ENCODE measurements at places on chromosomes 2 and 18.

- DNase-seq: no peak
Observed at GRCh38 chr2:36663851-36664695, 32.4 kb upstream of the VIT start.

DNA sequence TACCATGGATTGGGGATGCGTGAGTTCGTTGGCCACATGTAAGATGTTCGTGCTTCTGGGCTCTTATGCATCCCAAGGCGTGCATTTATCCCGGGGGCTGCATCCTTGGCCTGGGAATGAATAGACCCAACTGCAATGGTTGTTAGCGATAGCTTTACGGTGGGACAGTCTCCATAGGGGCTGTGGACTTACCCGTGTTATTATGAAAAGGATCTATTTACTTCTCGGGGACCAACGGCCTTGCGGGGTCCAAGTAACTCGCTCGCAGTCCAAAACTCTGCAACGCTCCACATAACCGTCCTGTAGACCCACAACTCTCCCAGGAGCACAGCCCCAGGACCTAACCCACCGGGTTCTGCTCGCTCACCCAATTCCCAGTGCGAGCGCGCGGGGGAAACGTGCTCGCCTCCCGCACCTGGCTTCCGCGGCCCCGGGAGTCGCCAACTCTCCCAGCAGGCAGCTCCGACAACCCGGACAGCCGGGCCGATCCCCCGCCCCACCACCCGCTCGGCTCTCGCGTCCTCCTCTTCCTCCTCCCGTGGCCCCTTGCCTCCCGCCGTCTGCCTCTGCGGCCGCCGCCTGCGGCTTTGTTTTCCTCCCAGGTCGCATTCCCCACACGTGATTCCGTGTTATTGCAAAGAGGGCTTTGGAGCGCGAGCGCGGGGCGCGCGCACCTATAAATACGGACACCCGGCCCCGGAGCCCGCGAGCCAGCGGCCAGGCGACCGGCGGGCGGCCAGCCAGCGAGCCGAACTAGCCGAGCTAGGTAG is at the start of gene CABLES1:
TSS of gene CABLES1 (plus strand) at position 706 of the 770 bp plus-strand sequence. CDS start 278 bp downstream, outside the sequence.
- peak; percentile 66 for DNase-seq

- DNase-seq: no peak
Observed at GRCh38 chr2:29117636-29118303, 2.6 kb downstream of the CLIP4 start.

DNA sequence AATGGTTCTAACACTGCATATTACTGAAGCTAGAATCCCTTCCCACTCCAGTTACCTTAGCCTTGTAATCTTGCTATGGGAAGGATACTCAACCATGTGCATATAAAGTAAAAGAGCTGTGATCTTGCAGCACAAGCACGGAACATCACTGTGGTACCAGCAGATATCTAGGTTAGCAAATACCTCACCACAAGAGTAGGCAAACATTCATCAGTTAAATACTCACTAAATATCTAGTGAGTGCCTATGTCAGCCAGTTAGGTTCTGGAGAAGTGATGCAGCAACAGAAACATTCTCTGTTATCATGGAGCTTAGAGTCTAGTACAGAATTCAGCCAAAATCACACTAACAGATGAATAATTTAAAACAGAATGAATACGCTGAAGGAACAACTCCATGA is 349.6 kb upstream of the UBE2E3 start:
- DNase-seq: no peak

DNA sequence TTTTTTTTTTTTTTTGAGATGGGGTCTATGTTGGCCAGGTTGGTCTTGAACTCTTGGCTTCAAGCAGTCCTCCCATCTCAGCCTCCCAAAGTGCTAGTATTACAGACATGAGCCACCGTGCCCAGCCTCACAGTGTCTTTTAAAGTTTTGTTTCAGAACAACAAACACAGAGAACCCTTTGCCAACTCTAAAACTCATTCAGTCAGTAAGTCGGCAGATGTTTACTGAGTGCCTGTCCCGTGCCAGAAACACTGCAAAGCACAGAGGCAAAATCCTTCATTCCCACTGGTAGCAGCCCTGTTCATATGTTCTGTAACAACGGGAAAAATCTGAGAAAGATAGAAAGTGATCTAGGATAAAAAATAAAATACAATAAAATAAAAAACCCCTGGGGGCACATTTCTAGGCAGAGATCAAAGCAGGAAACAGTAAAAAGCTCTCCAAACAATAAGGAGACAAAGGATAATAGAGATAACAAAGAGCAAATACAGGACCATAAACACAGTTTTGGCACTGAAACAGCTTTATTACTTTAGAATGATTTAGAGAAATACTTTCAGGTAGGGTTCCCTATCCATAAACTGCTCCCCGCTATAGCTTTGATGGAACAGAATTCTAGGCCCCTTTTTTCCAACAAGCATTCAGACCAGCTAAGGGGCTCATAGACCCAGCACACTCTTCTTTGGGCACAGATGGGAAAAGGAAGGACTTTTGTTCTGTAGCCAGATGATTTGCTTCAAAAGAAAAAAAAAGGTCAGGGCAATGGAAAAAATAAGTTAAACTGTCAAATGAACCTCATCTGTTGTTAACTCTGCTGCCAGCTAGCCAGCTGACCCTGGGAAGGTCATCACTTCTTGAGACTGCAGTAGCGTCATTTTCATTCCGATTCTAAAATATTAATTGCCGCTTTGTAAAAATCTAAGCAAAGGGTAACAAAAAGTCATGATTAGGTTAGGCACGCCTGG is 212.3 kb downstream of the CDH20 start:
- DNase-seq: no peak

GRCh38 chr2:120919771-120920453 is 184.2 kb downstream of the GLI2 start:
- no peak for DNase-seq

- DNase-seq: no peak
Observed at GRCh38 chr2:71380665-71381064, 49.1 kb downstream of the ZNF638 start.

GRCh38 chr2:221085341-221085900 is 486.7 kb downstream of the EPHA4 start:
- no peak for DNase-seq

GRCh38 chr2:28658369-28658768 is 93.3 kb upstream of the PPP1CB start:
- no peak for DNase-seq

DNA sequence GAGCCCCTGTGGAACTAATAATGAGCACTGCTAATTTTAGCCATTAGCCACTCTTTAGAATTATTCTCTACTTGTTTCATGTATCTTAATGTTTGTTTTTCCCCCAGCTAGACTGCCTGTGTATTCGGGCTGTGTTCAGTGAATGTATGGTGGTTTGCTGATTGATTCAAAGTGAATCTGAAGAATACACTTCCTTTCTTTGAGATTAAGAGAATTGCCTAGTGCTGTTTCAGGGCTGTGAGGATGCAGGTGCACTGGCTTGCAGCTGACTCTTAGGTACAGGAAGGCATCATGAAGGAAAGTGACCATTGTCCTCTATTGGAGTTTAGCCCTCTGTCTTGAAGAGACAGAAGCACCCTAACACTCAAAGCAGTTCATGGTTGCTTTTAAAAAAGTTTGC is 138.7 kb downstream of the CERS6 start:
- no peak for DNase-seq

DNA sequence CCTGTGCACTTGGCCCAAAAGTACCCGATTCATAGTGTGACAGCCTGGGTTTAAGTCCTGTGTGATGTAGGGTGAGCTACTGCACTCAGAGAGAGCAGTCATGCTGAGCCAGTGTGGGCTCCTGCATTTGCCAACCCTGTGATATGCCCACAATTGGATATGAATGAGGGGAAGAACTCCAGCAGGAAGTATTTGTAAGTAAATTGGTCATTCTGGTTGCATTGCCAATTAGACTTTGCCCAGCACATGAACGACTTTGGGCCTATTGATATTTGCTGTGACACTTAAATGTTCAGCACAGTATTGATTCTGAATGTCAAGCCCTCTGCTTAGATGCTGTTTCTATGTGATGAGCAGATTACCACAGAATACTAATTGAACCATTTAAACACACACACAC is 570.9 kb downstream of the PIK3C3 start:
- no peak for DNase-seq

- DNase-seq: no peak
Observed at GRCh38 chr2:185567940-185568339, 170.7 kb upstream of the FSIP2 start.

DNA sequence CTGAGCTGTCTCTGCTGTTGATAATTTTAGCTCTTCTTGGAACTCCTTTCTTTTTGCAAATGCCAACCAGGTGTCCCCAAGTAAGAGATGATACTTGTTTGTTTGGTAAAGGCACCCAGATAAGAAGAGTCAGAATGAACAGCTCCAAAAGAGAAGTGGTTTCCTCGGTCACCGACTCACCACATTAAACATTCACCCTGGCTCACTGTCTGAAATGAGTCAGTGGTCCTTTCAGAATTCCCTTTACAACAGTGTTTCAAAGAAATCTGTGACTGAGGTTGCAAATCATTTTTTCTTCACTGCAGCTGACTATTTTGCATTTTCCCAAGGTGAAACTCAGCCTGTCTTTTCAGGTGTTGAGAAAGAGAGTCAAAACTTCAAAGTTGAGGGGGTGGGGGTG is 16.2 kb upstream of the CXCR4 start:
- no peak for DNase-seq

- DNase-seq: no peak
Observed at GRCh38 chr18:57004366-57005121, 142.3 kb upstream of the BOD1L2 start.

DNA sequence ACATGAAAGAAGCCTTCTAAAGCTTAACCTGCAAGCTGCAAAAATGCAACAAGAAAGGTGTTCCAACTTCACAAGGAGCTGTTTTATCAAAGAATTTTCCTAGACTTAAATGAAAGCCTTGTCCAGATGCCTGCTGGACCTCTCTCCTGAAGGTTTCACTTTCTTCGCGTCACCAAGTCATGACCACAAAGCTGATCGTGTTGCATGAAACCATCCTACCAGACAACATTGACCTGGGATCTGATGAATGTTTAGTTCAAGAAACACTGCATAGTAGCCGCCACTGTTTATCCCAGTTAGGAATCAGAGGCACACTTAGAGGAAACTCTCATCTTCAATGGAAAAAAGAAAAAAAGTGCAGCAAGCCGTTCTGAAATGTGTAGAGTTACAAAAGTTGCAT is 26.9 kb downstream of the PAX3 start:
- no peak for DNase-seq

- no peak for DNase-seq
Observed at GRCh38 chr2:219230059-219230540, 494 bp downstream of the ANKZF1 start.

GRCh38 chr2:234334151-234334550 is 162.7 kb downstream of the ARL4C start:
- DNase-seq: no peak

GRCh38 chr2:217085543-217085942 is 225.7 kb upstream of the TNP1 start:
- no peak for DNase-seq

- no peak for DNase-seq
Observed at GRCh38 chr2:96092573-96092877, 23.8 kb downstream of the ADRA2B start.

GRCh38 chr2:36729067-36729466 is 32.6 kb downstream of the VIT start:
- no peak for DNase-seq

DNA sequence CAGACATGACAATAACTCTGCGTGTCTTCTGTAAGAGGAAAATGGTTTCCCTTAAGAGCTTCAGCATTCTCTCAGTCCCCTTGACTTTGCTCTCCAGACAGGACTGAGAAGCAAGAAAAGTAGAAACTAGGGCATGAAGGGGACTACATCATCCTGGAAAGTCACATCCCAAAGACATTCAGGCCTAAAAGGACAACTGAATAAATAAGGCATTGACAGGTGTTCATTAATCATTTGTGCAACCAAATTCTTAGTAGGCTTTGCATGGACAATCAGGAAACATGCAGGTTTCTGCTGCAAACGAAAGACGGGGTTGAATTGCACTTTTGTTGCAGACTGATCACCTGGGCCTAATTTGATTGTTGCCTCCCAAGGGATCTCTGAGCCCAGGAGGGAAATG is 1.2 kb upstream of the SGPP2 start:
- DNase-seq: no peak

DNA sequence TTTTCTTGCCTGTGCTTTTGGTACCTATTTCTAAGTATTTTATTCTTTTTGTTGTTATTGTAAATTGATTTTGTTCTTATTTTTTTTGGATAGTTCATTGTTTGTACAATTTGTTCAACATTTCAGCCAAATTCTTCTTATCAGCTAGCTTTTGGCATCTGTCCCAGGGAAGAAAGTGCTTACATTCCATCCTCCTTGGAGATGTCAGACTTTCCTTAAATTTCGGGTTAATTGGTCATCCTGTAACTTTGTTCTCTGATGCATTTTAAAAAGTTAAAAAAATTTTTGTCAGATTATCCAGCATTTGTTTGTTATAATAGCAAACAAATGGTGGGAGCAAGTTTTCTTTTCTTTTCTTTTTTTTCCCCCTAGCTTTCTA is 60.3 kb downstream of the PTH2R start:
- no peak for DNase-seq

DNA sequence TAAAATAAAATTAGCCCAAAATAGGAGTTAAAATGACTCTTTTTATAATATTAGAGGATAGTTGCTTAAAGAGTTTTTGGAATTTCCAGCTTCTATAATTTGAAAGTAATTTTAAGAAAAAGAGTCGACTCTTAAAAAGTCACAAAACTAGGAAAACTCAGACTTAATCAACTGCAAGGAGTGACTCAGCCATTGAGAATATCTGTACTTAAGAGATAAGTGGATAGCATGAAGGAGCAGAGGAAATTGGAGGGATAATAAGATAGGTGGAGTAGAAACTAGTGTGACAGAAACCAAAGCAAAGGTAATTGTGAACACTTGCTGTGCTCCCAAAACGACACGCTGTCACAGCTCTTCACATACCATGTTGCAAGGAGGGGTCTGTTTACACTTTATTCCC is 8.4 kb downstream of the RSAD2 start:
- DNase-seq: no peak

DNA sequence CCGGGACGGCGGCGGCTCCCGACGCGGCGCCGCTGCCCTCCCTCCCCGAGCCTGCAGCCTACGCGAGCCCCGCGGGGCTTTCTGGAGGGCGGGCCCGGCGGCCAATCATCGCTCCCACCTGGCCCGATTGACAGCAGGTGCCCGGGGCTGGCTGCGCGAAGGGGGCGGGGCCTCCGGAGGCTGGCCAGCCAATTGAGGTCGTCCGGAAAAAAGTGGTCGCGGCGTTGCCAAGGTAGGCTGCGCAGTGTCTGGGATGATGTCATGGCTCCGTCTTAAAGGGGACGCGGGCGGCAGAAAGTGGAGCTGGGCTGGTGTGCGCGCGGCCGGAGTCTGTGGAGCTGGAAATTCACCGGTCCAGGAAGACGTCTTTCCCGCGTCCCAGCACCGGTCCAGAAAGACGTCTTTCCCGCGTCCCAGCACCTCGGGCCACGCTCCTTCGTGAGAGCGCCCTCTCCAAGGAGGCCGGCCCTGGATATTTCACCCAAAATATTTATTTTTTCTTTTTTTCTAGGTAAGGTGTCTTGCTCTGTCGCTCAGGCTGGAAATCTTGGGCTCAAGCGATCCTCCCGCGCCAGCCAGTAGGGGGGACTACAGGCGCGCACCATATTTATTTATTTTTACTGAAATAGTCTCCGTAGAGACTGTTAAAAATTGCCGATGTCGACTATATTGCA is at the start of gene ACTR1B:
TSS of gene ACTR1B (minus strand) at position 83 of the 674 bp plus-strand sequence. CDS start 154 bp downstream, outside the sequence.
- DNase-seq: peak; percentile 93

All from hypothalamus (tissue), 51 donors.